ENCODE measurements at places on chromosomes 7 and 10.

DNA sequence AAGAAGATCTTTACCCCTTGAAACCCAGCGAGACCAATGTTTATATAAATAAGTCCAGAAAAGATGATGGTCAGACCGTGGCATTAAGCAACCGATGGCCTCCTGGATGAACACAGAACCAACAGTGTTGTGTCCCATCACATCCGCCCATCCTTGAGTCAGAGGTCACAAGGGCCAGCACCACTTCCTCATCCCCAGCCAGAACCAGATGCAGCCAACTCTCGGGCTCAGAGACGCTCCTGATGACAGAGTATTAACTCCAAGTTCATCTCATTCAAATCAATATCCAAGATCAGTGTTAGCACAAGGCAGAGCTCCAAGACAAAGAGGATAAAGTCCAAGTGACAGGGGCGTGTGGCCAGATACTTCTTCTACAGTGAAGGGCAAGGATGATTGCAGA is 63.5 kb downstream of the FAM53B start:
- peak; percentile 87 for DNase-seq

- DNase-seq: no peak
Measured at GRCh38 chr10:78699971-78700370, 368.8 kb upstream of the ZMIZ1 start.

GRCh38 chr10:89637113-89637512 is 7.9 kb downstream of the PANK1 start:
- peak; percentile 84 for DNase-seq

DNA sequence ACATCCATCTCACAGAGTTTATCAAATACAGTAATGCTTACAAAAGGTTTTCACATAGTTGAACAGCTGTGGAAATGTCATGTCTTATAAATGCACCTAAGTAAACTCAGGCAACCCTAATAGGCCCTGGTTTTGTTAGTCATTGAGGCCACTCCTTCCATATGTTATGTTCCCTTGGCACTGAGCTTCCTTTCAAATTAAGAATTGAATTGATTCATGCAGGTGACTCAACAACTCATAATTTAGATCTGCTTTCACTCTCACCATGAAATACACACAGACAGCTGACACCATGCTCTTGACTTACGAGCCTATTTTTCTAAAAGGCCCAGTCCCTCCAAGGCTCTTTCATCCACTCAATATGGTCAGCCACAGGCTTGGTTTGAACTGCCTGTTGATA is 476.9 kb downstream of the KCNMA1 start:
- DNase-seq: no peak

GRCh38 chr10:48683868-48684267 is 805 bp upstream of the WDFY4 start:
- no peak for DNase-seq

- no peak for DNase-seq
Measured at GRCh38 chr10:116044801-116045248, 228.2 kb downstream of the GFRA1 start.

DNA sequence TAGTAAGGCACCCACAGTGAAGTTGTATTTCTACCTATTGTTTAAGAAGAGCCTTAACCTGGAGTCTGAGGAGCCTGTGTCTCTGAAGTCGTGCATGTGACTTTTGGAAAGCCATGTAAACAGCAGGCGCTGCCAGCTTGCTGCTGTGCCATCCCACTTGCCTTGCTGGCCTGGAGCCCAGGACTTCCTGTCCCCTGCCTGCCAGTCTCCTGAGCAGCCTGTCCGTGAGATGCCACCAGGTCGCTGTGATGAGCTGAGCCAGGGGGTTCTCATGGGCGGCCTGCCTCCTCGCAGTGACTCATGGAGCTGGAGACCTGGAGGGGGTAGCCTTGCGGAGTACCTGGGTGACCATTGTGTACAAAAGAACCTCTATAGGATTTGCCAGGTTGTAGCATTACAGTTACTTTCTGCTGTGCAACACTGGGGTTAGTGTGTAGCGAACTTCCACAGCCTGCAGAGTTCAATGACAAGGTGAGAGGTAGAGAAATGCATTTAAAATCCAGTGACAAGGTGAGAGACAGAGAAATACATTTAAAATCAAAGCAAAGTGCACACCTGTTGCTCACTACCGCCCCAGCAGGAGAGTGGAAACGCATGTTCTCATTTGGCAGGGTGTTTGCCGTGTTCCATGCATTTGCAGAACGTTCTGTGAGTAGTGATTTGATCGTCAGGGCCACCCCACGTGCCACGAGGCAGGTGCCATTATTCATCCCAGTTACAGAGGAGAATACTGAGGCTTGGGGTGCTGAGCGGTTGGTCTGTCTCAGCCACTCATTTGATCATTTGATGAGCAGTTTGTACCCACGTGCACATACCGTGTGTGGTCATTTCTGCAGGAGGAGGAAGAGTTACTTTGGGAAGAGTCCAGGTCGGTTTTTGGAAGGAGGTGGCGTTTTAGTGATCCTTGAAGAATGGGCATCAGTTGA is 36.6 kb upstream of the BHLHA15 start:
- DNase-seq: no peak

DNA sequence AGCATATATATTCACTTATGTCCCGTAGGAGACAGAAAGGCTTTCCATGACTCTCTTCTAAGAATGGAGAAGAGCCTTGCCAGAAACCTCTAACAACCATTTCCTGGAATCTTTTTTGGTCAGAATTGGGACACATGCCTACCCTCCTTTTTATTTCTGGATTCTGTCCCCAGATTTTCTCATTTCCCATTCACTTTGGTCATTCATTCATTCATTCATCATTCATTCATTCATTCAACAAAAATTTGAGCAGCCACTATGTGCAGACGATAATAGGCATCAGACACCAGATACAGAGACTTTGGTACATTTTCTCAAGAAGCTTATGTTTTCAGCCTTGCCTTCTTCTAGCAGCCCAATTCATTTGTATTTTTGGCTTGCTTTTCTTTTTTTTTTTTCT is 6.0 kb downstream of the ENTPD7 start:
- DNase-seq: no peak

DNA sequence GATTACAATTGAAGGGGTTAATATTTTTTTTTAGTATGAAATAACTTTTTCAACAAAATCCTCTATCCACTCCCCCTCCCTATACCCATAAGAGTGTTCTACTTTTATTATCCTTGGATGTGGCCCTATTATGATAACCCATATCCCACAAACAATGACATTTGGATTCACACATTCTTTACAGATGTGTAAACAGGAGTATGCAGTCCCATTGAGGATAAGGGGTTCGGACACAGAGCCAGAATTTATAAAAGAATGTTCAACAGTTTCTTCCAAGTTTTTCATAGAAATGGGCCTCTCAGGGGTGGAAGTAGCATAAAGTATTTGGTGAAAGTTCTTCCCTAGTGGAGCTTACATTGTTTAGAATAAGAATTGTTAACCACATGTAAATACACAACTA is 16.1 kb upstream of the PCLO start:
- no peak for DNase-seq

DNA sequence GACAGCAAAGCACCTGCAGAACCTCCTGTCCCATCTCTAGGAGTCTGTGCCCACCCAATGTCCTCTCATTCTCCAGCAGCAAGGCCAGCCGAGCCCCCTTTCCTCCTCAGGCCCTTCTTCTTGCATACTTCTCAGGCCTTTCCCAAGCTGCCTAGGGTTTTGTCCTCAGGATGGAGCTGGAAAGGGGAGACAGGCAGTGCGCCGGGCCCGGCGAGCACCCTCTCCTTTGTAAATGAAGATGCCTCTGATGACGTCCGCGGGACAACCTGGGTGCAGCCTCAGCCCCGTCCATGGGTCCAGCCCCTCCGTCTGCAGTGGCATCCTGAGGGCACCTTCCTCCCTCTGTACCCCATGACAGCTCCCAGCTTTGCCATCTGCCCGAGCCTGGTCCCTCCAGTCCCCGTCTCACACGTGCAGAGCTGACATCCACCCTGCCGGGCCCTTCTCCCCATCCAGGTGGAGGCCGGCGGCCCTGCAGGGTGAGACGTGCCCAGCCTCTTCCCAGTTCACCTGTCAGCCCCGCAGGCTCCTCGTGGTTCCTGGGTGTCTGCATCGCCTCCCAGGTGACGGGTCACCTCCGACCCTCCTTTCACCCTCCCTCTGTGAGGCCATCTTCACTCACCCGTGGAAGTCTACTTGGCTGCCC is 36.4 kb downstream of the JAKMIP3 start:
- no peak for DNase-seq

DNA sequence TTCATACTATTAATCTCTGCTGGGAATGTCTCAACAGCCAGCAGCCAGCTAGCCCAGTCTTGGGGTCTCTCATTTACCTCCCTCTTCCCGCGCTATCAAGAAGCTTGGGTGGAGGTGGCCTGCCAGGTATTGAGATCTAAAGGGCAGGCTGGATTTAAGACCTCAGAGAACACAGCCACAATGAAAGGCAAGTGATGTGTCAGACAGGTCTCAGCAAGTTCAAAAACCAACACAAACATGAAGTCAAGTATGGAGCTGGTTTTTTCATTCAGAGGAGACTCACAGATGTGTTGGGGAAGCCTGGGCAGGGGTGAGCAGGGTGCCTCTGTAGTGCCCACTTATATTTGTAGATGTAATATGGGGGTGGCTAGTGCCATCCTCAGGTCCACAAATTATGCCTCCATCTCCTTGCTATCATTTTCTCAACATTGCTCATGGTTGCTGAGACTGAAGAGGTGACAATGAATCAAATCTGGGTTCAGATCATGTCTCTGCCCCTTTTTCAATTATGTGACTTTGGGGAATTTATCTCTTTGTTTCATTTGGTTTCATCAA is 27.7 kb upstream of the CROT start:
- no peak for DNase-seq

- DNase-seq: peak; percentile 79
Measured at GRCh38 chr7:50182759-50183158, 89.7 kb upstream of the ZPBP start.

DNA sequence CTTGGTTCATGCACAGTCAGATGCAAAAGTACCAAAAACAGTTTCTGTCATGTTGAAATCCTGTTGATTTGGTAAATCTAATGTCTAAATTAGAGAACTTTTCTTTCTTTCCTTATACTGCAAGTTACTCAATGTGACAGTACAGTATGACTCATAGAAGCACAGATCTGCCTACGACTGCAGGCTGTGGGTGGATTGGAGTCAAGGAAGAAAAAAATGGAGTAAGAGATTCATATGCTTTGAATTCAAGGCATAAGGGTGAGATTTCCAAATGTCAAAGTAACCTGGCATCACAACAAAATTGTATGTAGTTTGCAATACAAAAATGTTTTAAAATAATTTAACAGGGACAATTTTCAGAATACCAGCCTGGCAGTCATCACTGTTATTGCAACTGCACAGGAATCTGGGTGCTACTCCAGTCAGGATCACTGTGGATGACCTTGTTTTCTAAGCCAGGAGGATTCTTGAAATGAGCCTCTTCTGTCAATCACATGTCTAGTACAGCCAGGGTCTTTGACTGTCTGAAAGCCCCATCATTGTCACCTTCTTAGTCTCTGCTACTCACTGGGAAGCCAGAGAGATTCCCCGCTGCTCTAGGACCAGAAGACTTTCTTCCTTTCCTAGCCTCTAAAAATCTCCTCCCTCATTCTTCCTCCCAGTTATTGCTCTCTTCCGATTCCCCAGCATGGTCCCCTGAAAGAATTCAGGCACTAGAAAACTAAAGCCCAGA is 83.6 kb downstream of the CD36 start:
- DNase-seq: peak; percentile 88

DNA sequence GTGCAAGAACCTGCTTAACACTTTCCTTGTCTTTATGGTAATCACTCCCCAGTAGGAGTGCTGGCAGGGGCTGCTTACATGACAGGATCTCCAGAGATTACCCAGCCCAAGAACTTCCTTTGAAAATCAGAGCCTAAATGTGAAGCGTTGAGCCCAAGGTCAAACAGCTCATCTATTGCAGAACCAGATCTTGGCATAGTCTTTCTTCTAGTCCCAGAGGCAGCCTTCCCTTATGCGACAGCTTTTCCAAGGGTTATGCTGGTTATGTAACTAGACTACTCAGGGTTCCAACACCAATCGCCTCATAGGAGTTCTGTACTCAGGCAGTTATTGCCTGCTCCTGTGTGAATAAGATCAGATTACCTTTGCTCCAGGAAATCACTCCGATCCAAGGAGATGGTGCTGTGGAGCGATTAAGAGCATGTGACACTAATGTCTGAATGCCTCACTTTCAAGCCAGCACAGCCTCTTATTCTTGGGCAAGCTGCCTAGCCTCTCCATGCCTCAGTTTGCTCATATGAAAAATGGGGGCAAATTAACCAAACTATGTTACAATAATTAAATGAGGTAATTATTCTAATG is 8.4 kb upstream of the LGI1 start:
- DNase-seq: no peak

- DNase-seq: no peak
Measured at GRCh38 chr7:1944619-1945210, 274.6 kb downstream of the ELFN1 start.

GRCh38 chr10:86232644-86233043 is 134.0 kb downstream of the GRID1 start:
- no peak for DNase-seq

GRCh38 chr10:23439961-23440889 is 1.4 kb downstream of the OTUD1 start:
- DNase-seq: no peak

DNA sequence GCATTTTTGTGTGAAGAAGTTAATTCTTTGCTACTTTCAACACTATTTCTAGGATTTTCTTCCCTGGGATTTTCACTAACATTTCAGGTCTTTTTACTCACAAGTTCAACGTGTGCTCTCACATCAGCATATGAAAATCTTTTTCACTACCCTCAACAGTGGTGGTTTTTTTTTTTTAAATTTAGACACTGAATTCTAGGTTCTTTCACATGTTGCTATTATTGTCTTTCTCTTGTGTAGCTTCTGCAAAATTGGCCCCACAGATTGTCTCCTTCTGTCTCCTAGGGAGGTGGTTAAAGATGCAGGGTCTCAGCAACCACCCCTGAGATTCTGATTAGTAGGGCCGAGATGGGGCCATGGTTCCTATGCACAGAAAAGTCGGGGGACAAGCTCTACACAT is 165.0 kb upstream of the GPR26 start:
- no peak for DNase-seq

DNA sequence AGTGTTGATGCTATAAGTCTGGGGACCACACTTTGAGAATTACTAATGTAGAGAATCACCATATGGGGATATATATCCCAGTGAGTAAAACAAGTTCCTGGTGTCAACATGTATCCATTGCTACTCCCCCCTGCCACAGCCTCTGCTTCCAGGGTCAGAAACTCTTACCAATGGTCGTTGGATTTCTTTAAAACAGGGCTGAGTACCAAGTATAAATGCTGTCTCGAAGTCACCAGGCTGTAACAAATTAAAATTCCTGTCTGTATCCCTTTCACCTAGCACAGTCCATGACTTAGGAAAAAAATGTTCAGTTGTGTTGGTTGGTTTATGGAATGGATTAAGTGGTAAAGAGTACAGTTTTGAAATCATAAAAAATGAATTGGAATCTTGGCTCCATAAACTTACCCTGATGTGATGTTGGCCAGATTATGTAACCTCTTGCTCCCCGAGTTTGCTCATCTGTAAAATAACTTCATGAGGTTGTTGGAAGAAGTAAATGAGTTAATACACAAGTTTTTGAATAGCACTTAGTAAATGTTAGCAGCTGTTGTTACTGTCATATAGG is 364.0 kb upstream of the LRGUK start:
- no peak for DNase-seq

- no peak for DNase-seq
Measured at GRCh38 chr10:49798275-49798674, 36.2 kb upstream of the OGDHL start.
